T-helper 17 cell (primary cell): ENCODE measurements at places on chromosomes 1 and 21.

DNA sequence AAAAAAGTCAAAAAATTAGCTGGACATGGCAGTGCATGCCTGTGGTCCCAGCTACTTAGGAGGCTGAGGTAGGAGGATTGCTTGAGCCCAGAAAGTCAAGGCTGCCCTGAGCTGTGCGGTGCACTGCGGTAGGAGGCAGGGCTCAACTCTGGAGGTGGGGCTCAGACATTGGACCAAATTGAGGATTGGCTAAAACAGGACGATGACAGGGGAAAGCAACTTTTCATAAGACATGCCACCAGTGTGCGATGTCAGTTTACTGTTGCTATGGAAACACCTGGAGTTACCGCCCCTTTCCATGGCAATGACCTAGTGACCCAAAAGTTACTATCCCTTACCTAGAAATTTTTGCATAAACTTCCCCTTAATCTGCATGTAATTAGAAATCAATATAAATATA lies 85.3 kb downstream of the DISP3 start:
- DNase-seq: no peak

- DNase-seq: no peak
These were observed 88.4 kb upstream of the CSF3R start for GRCh38 chr1:36571106-36571505.

GRCh38 chr1:100671601-100672000 lies 47.9 kb upstream of the VCAM1 start:
- no peak for DNase-seq

GRCh38 chr1:184329962-184330868 lies 56.6 kb upstream of the C1orf21 start:
- no peak for DNase-seq

DNA sequence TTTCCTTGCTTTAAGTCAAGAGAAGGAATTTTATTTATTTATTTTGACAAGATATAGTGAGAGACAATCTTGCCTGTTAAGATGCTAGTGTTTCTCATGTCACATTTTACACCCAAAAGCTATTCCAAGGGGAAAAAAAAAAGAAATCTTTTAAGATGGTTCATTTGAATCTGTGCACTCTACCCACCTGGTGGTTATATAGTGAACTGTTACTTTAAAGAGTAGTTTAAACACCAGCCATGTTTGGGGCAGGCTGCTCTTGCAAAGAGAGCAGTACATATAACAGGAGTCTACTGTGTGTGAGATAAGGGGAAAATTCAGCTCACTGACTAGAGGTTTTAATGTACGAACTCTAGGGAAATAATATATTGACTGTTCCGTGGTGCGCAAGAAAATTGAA lies 3.3 kb upstream of the ELAVL4 start:
- no peak for DNase-seq

- no peak for DNase-seq
These were observed 18.9 kb downstream of the VANGL2 start for GRCh38 chr1:160419150-160419837.

DNA sequence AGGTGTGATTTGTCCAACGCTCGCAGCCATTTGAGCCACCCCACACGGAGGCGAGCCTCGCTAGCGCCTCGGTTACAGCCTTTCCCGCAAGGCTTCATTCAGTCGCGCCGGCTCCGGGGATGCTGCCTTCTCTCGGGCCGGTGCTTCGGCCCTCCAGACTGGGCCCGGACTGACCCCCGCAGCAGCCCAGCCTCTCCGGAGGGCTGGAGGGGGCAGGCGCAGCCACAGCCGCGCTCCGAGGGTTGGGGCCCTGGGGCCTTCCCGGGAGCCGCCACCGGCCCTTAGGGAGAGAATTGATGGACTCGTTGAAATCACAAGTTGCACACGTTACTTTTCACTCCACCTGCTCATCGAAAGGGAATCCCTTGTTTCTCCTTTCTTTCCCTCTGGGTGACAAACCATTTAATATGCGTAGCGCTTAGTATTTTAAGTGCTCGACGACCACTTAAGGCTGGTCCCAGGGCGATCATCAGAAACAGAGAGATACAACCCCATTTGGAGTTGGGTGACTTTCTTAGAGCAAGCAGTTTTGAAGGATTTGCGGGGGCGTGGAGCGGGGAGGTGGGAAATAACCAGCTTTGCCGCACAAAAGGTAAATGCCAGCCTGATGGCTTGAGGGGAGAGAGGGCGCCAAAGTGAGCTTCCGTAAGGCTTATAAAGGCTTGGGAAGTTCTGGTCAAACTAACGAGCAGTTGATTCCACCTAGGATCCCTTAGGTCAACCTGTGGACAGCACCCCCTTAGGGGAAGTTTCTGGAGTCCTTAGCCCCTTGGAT lies 24.6 kb upstream of the ENAH start:
- no peak for DNase-seq

GRCh38 chr1:76690766-76691165 lies 176.5 kb upstream of the ST6GALNAC5 start:
- DNase-seq: no peak

DNA sequence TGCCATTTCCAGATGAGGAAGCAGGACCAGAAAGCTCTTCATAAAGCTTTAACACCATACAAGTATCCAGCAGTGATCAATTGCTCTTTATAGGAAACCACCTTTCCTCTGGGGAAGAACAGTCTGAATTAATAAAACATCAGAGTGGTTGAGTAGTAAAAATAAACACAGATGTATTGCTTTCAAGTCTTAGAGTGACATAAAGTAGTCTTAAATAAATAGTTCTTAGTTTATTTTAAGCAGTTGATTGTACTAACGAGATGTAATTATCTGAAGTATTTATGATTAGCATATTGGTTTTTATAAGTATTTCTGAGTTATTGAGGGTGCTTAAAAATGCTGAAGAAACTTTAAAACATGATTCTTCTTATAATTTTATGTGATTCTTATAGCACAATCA lies 67.0 kb downstream of the PRKAA2 start:
- no peak for DNase-seq

DNA sequence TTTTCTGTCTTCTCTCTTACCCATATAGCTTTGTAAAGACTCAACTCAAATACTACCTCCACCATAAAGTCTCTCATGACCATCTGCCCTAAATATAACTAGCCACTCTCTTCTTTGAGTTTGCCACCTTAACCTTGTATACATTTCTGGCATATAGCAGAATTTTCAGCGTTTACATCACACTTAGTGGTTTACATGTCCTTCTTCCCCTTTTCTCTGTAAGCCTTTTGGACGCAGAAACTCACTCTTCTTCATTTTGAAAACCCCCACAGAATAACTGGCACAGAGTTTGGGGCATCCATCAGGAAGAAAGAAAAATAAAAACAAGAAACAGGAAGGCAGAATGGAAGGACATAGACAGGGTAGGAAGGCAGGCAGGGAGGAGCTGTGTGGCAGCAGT lies 131.8 kb upstream of the DUSP10 start:
- no peak for DNase-seq

DNA sequence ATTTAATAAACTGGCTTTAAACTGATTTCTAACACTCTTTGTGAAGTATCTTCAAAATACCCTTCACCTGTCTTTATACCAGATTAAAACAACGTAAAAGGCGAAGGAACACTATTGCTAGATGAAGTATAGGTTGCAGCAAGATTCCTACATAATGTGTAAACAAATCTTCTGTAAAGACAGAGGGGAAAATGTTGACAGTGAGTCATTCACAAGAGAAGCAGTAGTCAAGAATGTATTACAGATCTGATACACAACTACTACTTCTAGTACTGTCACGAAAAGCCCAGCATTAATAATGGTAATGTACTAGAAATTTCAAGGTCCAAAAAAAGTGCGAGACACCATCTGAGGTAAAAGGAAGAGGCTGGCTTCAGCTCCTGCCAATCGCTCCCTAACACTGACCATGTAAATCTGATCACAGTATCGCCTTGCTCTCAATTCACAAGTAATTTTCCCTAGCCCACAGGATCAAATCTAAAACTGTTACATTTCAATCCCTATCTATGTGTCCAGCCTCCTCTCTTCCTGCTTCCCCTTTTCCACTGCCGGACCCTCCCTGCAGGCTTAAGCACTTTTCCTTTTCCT lies 290.4 kb downstream of the AKT3 start:
- no peak for DNase-seq

DNA sequence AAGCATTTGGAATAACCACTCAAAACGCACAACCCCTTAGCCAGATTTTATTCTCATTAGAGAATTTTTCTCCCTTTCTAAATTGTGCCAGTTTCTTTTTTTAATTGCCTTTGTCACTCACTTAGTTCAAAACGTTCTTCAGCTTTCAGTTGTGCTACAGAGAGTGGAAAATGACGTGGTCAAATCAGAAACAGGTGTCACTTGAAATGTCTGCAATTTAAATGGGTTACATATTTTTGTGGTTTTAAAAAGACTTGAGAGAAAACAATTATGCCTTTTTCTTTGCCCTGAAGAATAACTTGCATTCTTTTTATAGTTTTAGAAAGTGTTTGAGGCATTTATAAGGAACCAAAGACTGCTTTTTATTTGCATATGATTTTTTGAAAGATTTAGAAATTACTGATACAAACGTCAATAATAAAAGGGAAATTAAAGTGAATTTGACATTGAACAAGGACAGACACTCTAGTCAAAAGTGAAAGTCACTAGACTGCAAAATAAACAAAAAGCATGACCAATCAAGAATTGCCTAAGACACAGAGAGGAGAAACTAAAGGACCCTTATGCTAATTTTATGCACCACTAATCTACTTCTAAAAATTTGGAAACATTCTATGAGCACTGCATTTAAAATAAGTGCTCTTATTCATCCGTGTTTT lies 191.0 kb downstream of the TPR start:
- DNase-seq: no peak

DNA sequence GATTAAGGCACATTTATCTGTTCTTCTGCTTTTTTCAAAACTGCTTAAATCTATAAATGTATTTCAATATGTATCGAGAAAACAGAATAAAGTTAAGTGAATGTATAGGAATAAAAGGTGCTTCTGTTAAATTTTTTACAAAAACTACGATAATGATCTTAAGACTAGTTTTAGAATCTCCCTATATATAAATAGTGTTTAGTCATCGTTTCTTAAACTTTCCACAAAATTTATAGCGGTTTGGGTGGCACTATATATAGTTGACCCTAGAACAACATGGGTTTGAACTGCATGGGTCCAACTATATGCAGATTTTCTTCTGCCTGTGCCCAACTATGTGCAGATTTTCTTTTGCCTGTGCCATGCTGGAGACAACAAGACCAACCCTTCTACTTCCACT lies 125.7 kb downstream of the CRB1 start:
- no peak for DNase-seq

- no peak for DNase-seq
These were observed 38.5 kb upstream of the KCNA3 start for GRCh38 chr1:110713221-110713620.

DNA sequence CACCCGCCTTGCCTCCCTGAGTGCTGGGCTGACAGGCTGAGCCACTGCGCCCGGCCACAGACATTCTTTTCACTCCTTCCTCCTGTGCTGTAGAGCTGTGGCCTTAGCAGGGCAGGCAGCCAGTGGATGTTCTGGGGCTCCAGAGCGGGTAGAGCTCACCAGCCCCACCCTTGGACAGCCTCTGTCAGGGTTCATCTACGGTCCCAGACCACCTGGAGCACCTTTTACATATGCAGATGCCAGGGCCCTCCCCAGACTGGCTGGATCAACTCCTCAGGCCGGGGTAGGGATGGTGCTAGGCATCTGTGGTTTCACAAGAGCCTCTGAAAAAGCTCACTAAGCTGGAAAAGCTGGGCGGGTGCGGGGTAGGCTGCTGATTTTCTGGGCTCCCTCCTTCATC lies 4.6 kb downstream of the ATP13A2 start:
- no peak for DNase-seq

DNA sequence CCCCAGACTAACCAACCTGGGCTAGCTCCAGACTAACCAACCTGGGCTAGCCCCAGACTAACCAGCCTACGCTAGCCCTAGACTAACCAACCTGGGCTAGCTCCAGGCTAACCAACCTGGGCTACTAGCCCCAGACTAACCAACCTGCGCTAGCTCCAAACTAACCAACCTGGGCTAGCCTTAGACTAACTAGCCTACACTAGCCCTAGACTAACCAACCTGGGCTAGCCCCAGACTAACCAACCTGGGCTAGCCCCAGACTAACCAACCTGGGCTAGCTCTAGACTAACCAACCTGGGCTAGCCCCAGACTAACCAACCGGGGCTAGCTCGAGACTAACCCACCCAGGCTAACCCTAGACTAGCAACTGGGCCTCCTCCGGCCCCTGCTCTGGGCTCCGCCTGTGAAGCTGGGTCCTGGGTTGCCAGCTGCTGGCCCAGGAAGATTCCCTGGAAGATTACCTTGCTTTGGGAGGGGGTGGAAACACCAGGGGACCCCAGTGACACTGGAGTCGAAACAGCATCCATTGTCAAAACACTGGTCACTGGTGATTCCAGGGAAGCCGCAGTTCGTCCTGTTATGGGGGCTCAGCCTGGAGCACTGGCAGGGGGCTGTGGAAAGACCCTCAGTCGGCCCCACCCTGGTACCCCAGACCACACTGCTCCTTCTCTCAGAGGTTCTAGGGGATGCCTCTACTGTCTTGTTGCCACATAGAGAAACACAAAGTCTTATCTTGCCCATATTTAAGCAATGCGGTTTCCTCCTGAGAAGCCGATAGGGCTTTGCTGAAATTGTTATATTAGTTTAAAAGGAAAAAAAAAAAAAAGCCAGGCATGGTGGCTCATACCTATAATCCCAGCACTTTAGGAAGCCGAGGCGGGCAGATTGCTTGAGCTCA lies 1.1 kb downstream of the TFF2 start:
- DNase-seq: no peak

GRCh38 chr1:91712981-91713841 lies 172.7 kb downstream of the TGFBR3 start:
- DNase-seq: no peak

DNA sequence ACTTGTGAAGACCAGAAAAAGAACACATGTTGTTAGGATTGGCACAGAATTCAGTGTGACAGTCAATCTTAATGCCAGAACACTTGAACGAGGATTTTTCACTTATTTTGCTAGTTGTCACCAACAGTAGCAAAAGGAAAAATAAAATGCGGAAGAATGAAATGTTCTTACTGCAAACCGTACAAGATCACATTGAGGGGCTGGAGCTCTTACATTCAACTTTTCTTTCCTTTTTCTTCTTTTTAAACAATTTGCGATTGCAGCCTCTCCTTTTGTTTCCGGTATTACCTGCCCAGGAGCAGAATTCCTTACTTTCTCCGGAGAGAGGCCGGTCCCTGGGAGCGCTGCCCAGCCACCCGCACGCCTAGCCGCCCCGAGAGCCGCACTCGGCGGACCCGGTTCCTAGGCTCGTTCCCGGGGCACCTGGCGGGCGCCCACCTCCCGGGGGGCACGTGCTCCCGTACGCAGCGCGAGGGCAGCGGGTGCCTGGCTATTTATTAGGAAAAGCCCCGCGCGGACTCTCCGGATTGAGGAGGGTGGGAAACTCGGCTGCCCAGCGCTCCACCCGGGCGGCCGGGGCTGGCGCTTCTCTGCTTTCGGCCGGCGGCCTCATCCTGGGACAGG lies 1.2 kb upstream of the CAMTA1 start:
- DNase-seq: no peak

- DNase-seq: no peak
These were observed 109.2 kb downstream of the TTLL7 start for GRCh38 chr1:83889707-83890106.
